Epithelial cell of esophagus (primary cell): ENCODE measurements at places on chromosomes 7 and 10.

- no peak for DNase-seq
These were observed 1.2 kb downstream of the RSBN1L start for GRCh38 chr7:77697535-77697831.

DNA sequence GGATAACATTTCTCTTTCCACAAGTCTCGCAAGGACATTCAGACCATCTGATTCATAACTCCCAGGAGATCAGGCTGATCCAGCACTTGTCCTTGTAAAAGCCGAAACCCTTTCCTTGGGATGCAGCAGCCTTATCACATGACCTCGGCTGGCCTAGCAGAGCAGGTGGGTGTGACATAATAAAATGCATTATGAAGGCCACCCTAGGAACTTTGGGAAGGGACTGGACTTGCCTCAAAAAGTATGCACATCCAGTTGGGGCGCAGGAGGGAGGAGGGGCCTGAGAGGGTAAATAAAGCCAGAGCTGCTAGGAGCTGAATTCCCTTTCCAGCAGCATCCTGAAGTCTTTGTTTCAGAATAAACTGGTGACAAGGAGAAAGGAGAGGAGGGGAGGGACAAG is 260.8 kb downstream of the SNX13 start:
- no peak for DNase-seq

- no peak for DNase-seq
These were observed 477.7 kb upstream of the TPK1 start for GRCh38 chr7:145313551-145313950.

DNA sequence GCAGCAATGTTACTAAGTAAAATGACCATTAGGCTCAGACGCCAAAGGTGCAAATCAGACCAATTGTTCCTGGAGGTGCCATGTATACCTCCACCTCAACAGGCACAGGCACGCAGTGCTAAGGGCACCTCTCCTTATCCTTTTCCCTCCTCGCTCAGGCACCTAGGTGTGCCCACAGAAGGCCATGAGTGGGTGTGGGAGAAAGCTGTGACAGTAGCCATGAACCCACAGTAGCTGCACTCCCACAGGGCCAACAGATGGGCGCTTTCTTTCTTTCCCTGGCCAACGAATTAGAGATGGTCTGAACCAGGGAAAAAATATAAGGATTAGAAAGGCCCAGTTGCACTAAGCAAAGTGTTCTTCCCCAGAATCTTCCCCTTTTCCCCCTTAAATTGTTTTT is 15.5 kb upstream of the TNS3 start:
- no peak for DNase-seq

DNA sequence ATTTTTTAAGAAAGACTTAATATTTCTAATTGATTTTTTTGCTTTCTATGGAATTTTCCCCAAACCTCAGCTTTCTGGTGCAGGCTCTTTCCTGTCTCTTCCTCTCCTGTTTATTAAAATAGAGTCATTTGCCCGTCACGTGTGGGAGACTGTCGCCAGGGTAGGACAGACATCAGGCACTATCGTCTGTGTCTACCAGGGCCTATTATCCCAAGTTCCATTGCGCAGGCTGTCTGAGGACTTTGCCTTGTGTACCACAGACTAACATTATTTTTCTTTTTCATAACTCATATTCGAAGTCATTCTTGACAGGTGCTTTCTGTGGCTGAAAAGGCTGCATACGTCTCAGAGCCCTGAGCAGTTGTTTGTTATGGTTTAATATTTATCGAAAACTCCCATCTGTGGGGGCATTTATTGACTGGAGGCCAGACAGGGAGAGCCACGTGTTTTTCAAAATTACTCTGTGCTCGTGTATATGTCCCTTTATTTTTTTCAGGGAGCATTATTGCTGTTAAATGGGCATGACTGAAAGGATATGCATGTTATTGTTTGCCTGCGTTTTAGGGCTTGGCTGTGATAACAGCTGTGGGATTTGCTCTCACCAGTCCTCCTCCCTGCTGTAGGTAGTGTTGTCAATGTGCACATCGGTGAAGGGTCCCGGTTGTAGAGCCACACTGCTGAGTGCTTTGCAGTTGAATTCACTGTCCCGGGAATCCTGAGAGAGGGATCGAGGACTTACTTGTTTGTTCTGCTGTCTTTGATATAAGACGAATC is 89.8 kb downstream of the CAMK1D start:
- DNase-seq, result no peak

DNA sequence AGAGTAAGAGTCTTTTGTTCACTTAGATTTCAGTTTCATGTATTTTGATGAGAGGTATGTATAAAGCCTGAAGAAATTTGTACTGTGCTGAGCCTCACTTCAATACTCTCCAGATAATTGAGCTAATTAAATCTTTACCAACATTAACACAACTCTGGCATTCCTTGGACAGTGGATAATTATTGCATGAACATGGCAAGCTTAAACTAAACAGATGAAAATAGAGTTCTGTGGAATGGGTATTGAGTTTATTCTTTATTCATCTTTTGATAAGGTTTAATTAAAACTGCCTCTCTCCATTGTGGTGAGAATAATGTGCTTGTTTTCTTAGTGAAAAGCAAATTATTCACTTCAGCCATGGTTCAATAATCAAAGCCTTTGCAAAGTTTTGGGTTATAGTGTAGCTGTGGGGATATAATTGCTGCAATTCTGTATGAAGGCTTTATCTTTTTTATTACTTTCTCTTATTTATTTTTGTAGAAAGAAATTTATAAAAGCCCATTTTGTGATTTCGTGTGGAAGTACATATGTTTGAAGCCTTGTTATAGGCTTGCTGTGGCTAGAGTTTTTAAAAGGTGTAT is 126.4 kb upstream of the FZD1 start:
- no peak for DNase-seq

- DNase-seq, result no peak
These were observed 57.2 kb downstream of the ENTPD1 start for GRCh38 chr10:95813054-95813685.

DNA sequence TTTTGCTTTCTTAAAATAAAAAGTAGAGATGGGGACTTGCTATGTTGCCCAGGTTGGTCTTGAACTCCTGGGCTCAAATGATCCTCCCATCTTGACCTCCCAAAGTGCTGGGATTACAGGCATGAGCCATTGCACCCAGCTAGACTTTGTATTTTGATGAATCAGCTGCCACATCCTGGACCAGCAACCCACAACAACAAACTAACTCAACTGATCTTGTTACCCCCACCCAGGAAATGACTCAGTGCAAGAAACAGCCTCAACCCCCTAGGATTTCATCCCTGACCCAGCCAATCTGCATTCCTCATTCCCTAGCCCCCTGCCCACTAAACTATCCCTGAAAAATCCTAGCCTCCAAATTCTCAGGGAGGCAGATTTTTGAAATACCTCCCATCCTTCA is 123.8 kb downstream of the IPMK start:
- DNase-seq, result peak; percentile 14

GRCh38 chr10:61779950-61780659 is 117.4 kb downstream of the CABCOCO1 start:
- peak; percentile 92 for DNase-seq

- DNase-seq, result peak; percentile 93
These were observed 160.6 kb upstream of the EEPD1 start for GRCh38 chr7:35992436-35992835.

- DNase-seq, result peak; percentile 53
These were observed 330.7 kb downstream of the CDC14C start for GRCh38 chr7:49255054-49255453.

DNA sequence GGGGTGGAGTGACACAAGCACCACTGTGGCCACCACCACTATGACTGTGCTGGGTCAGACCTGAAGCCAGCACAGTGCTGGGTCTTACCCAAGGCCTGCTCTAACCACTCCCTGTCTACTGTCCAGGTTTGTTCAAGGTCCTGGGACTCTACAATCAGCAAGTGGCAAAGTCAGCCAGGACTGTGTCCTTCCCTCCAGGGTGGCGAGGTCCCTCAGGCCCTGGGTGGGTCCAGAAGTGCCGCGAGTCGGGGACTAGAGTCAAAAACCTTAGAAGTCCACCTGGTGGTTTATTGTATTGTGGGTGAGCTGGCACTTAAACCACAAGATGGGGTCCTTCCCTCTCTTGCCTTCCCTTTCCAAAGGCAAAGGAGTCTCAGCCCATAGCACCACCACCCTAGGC is 30.8 kb upstream of the AGR3 start:
- DNase-seq, result no peak

GRCh38 chr10:4847561-4848355 is 21.8 kb downstream of the AKR1E2 start:
- peak; percentile 65 for DNase-seq

DNA sequence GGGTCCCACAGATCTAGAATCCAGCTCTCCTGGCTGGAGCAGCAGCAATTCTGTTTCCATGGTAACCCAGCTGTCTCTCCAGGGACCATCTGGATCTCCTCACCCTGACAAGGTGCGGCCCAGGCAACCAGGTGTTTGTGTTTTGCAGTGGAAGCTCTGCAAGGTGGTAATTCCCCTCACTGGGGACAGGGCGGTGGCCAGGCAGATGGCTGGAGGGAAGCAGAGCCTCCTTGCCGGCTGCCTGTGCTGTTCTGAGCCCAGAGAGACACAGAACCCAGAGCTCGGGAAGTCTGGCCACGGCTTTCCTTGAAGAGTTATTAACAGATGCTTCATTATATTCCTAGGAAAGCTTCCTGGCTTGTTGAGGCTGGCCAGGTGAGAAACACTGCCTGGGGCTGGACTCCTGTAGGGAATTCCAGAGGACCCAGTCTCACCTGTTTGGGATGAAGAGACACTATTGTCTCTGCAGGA is 118.2 kb upstream of the PPIF start:
- peak; percentile 78 for DNase-seq

GRCh38 chr10:17457083-17457482 is 2.7 kb upstream of the ST8SIA6 start:
- no peak for DNase-seq

GRCh38 chr7:131090188-131090587 is 237.5 kb upstream of the MKLN1 start:
- no peak for DNase-seq

GRCh38 chr10:17003651-17004286 is 125.8 kb downstream of the CUBN start:
- no peak for DNase-seq

- DNase-seq, result no peak
These were observed 433.0 kb downstream of the ANKRD7 start for GRCh38 chr7:118657391-118658005.

GRCh38 chr10:108112218-108112617 is 947.7 kb upstream of the SORCS1 start:
- peak; percentile 30 for DNase-seq

DNA sequence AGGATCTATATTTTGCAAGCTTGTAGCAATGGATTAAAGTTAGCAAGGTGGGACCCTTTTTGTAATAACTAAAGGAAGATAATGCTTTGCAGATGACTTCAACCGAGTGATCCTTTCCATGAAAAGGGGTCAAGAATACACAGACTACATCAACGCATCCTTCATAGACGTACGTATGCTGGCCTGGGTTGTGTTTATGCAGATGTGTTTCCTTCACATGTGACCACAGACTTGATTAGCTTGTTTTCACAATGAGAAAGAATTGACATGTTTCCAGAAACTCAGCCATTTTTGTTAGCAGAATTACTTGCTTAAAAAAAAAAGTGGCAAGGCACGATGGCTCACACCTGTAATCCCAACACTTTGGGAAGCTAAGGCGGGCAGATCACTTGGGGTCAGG is 54.2 kb downstream of the MKI67 start:
- no peak for DNase-seq

DNA sequence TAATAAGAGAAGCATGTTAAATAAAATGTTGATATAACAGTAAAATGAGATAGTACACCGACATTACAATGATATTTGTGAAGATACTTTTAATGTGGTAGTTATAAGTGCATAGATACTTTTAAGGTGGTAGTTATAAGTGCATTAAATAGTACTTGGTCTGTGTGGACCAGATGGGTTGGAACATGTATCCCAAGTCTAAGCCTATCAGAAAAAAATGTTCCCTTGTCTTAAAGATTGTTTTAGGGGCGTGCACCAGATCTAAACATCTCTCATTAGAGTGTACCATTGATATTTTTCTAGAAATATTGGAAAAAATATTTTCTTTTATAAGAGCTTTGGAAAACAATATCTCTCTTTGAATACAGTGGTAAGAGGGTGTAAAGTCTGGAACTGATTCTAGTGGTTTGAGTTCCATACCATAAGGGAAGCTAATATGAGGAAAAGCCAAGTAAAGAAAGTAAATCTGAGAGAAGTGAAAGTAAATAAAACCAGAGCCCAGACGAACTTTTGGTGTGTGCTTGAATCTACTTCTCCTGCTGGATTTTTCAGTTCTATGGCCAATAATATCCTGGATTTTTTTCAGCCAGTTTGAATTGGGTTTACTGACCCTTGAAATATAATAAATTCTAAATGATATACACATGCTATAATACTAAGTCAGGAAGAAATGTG is 175.3 kb downstream of the MBL2 start:
- no peak for DNase-seq

GRCh38 chr10:131909014-131909808 is 8.4 kb downstream of the PPP2R2D start:
- no peak for DNase-seq

DNA sequence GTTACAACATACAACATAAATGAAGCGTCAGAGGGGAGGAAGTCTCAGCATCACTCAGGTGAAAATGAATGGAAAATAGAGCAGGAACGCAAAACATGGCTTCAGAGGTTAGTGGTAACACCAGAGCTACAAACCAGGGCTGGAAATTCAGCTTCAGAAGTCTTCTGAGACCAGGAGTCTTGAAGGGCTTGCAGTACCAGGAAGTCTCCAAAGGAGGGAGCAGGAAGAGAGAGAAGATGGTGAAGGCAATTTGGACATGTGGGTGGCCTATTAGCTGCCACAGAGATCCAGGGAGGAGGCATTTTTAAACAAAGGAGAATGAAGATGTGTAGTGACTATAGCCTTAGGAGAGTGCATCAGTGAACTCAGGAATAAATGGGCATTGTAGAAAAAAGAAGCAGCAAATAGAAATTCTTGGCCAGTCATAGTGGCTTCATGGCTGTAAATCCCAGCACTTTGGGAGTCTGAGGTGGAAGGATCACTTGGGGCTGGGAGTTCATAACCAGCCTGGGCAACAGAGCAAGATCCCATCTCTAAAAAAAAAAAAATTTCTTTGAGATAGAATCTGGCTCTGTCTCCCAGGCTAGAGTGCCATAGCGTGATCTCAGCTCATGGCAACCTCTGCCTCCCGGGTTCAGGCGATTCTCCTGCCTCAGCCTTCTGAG is 9.3 kb upstream of the TET1 start:
- peak; percentile 78 for DNase-seq

GRCh38 chr7:49344556-49344955 is 420.2 kb downstream of the CDC14C start:
- DNase-seq, result no peak

GRCh38 chr7:45582868-45583277 is 8.7 kb downstream of the ADCY1 start:
- no peak for DNase-seq

- DNase-seq, result no peak
These were observed 599.0 kb downstream of the TNS3 start for GRCh38 chr7:46982928-46983327.

DNA sequence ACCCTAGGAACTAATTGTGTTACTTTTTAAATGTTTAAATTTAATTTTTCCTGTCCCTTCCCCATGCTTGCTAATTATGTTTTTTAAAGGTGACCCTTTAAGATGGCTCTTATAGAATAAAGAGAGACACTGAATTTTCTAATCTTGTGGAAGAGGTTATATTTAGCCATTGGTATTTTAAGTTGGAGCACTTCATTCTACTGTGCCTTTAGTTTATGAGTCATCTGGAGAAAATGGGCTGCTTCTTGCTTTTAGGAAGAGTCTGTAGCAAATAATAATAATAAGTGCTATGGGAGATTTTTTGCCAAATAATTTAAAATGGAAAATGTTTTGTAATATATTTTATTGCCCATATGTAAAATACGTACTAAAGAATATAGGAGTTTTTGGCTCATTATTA is 139.7 kb downstream of the ADK start:
- DNase-seq, result no peak

- DNase-seq, result no peak
These were observed 220.5 kb downstream of the BAMBI start for GRCh38 chr10:28897617-28898464.
